ENCODE measurements at places on chromosomes 5 and 9.

- DNase-seq: no peak
Observed at GRCh38 chr5:144135113-144135762, 35.2 kb downstream of the YIPF5 start.

- DNase-seq: no peak
Observed at GRCh38 chr9:92740009-92740408, 24.6 kb downstream of the BICD2 start.

GRCh38 chr9:79698967-79699366, 127.2 kb downstream of the TLE4 start:
- no peak for DNase-seq

DNA sequence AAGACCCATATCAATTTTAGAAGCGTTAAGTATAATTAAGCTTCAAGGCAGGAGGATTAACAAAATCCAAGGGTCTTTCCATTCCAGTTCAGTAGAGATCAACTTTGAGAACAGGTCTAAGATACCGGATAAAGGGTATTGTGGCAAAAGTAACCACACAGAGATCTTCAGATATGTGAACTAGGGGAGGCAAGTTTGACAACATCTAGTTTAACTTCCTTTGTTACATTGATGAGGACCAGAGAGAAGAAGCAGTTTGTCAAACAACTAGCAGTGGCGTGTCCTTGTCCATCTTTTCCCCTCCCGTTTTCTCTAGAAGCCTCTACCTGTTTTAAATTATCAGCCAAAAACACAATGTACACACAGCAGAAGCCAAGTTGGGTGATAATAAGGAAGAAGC, 8.6 kb downstream of the SLC36A2 start:
- DNase-seq: no peak

GRCh38 chr9:78249542-78249941, 13.7 kb downstream of the CEP78 start:
- no peak for DNase-seq

DNA sequence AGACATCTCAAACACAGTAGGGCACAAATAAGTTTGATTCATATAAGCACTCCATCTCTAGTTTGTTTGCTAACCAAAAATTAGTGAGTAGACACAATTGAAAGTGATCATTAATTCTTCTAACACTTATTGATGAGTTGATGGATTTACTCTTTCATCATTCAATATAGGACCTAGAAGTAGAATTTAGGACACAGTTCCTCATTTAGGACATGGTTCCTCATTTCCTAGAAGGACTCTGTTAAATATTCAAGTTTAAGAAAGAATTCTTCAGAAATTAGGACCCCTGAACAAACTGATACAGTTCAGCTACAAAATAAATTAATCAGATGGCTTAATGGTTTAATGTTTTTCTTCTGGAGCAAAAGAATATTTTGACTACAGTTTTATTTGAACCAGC, 143.5 kb upstream of the PRR16 start:
- DNase-seq: no peak

- DNase-seq: peak; percentile 4
Observed at GRCh38 chr5:120516805-120517204, 52.7 kb downstream of the PRR16 start.

GRCh38 chr5:164763206-164763605, 1257.8 kb downstream of the MAT2B start:
- peak; percentile 90 for DNase-seq

- DNase-seq: peak; percentile 10
Observed at GRCh38 chr9:784202-784601, 57.3 kb upstream of the DMRT1 start.

GRCh38 chr5:109239456-109239855, 170.3 kb downstream of the PJA2 start:
- no peak for DNase-seq

- no peak for DNase-seq
Observed at GRCh38 chr9:89613912-89614892, 9.4 kb downstream of the GADD45G start.

GRCh38 chr9:15295761-15296405, 11.1 kb downstream of the TTC39B start:
- DNase-seq: no peak

- DNase-seq: peak; percentile 78
Observed at GRCh38 chr5:176652136-176652535, 4.9 kb downstream of the TSPAN17 start.

DNA sequence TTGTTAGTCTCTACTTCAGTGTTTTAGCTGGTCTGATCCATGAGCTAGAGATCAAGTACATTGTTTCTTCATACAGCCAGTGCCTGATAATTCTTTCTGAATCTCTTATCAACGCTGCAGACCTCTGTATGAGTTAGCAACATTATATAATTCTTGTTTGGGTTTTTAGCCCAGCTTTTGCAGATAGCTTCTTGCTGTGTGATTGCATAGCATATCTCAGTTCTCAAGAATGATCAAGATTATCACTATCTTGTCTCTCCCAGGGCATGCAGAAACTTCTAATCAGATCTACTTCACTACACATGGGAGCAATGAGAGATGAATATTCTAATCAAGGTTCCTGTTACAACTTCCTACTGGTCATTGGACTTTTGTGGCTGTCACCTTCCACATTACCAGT, 158.3 kb downstream of the FAM174A start:
- no peak for DNase-seq

DNA sequence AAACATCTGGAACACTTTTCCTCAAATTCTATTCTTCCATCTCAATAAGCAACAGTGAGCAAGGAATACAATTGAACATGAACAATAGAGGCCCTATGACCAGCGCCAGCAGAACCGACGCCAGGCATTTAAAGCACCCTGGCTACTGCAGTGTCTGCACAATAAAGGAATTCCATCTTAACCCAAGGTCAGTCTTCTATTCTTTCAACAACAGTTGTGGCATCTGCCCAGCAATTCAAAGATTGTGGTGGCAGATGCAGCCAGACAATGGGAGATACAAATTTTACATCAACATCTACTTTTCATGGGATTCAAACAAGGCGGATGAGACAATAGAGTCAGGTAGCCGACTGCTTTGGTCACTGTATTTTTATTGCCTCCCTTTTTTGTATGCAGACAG, 65.9 kb downstream of the ELL2 start:
- peak; percentile 23 for DNase-seq

Measured in brain (organoid and tissue), 16 donors.